Activated T-helper 1 cell treated with anti-CD3 and anti-CD28 coated beads, Interleukin-2, amount 50 U/mL, for 16 hours (primary cell): ENCODE measurements at places on chromosomes 6 and 20.

DNA sequence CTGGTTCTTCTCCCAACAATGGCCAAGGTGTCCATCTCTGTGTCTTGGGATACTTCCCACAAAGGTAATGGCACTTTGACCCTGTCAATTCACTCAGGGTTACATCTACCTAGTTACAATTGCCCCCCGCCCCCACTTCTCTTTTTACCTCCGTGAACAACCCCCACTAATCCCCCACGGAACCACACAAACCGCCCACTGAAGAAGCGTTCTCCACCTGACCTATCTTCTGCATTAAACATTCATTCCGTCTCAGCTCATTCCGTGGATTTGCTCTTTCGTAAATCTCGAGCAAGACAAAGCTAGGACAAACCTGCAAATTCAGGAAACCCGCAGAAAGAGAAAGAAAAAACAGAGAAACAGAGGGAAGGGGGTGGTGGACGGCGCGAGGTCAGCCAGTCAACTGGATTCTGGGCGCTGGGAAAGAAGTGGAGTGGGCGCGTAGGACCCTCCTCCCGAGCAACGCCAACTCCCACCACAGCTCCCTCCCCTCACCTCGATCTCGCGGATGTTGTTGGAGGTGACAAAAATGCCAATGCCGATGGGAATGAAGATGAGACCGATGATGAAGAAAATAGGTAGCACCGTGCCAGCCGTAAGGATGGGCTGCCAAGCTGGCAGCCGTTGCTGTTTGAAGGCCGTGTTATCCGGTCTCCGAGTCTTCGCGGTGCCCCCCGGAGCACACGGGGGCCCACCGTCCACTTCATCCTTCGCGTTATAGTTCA is 523 bp downstream of the TMEM30A start:
- no peak for DNase-seq

- no peak for DNase-seq
These were observed 101.3 kb upstream of the UFL1 start for GRCh38 chr6:96420294-96420693.

DNA sequence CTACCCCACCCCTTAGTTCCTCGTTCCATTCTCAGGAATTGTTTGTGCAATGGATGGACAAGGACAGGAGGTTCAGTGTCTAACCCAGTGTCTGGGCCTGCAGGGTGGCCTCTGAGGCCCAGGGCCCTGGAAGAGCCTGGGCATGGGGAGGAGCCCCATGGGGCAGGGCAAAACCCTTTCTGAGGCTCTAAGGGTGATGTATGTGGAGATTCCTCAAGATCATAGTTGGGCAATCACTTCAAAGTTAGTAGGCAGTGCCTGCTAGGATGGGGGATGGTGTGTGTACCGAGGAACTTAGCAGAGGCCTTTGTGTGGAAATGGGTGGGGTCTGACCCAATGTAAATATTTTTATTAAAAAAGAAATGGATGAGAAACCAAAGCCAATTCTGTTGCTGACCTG is 6.7 kb upstream of the C2 start:
- no peak for DNase-seq

DNA sequence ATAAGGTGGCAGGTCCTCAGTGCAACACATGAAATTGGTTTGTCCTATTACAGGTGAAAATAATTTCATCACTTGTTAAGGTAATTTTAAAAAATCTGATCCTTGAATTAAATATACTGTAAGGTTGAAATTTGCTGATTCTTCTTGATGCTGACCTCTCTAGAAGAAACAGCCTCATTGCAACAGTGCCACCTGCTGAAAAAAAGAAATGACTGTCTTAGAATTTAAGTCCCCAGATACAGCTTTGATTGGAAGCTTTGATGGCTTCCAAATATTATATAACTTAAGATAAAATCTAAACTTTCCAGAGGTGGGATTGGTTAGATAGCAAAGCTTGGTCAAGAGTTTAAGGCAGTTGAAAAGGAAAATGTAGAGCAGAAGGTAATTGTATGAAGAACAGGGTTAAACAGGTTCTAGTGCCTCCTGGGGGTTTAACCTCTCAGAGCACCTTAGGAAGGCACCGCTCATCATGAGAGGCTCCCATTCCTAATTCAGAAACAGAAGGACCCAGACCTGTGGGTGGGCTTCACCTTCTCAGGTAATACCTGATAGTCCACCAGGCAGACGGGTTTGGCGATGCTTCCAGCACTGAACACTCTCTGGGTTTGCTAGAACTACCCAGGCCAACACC is 401.0 kb downstream of the PAX1 start:
- DNase-seq: no peak

- no peak for DNase-seq
These were observed 1.1 kb upstream of the AFDN start for GRCh38 chr6:167825332-167826229.

DNA sequence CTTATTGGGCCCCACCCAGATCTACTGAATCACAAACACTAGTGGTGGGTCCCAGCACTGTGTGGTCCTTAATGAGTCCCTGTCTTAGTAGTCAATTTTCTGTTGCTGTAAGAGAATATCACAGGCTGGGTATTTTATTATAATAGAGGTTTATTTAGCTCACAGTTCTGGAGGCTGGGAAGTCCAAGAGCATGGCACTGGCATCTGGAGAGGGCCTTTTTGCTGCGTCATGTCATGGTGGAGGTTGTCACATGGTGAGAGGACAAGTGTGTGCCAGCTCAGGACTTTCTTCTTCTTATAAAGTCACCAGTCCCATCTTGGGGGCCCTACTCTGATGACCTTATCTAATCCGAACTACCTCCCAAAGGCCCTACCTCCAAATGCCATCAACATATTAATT is 105.0 kb downstream of the PPP1R14C start:
- no peak for DNase-seq

- DNase-seq: no peak
These were observed 31.6 kb upstream of the RGS17 start for GRCh38 chr6:153162646-153163045.

- no peak for DNase-seq
These were observed 67.4 kb downstream of the GMPR start for GRCh38 chr6:16305788-16306187.

GRCh38 chr6:43127180-43127579 is 43.9 kb upstream of the SRF start:
- DNase-seq: no peak

DNA sequence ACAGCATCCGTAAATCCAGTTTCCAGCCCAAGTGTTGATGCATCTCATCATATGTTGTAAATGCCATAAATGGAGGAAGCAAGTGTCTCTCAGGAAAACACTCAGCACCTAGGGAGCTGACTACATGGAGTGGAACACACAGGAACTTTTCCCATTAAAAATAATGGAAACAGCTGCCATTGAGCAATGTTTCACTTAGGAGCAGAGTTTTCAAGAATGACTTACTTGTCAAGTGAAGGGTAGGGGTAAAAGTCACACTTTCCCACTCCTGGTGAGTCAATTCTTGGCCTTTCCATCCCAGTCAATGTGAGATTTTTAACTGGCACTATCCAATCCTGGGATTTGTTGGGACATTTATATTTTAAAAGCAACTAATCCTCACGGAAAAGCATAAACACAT is 119.4 kb upstream of the ASF1A start:
- DNase-seq: no peak

DNA sequence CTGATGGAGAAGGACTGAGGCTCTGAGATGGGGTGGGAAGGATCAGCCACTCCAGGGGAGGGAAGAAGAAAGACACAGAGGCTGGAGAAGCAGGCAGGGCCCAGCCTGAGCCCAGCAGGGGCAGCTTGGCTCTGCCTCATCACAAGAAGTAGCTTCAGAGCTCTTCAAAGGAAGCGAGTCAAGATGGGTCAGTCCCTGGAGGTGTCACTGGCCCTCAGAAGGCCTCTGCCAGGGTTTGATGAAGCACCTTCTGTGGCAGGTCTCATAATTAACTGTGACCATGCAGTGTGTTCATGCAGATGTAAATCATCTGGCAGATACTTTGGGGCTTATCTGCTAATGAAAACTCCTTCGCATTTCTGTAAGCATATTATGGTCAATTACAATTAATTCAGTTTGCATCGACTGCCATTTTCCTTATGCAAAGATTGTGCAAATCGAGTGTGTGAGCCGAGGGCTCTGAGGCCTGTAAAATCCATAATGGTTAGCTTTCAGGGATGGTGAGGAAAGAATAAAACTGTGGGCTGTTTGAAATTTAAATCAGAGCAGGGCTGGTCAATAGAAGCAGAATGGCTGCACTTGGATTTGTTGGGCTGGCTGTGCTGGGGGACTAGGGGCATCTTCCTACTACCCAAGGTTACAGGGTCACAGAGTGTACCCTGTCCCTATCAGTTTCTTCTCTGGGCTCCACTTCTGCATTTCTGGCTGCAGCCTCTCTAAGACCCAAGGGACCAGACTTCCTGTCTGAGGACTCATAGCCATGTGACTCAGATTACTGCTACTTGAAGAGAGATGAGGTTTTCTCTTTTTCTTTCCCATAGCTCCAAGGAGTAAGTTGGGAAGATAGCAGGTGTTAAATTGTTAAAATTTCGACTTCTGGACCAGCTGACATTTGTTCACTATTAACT is 376.6 kb downstream of the DHX35 start:
- no peak for DNase-seq
